Fibroblast of skin of back (primary cell): ENCODE measurements at places on chromosomes 4 and X.

- peak; percentile 65 for DNase-seq
These were observed 17.8 kb downstream of the TBC1D1 start for GRCh38 chr4:37908488-37909331.

- DNase-seq, result peak; percentile 69
These were observed 65.9 kb upstream of the HPF1 start for GRCh38 chr4:169823685-169824084.

DNA sequence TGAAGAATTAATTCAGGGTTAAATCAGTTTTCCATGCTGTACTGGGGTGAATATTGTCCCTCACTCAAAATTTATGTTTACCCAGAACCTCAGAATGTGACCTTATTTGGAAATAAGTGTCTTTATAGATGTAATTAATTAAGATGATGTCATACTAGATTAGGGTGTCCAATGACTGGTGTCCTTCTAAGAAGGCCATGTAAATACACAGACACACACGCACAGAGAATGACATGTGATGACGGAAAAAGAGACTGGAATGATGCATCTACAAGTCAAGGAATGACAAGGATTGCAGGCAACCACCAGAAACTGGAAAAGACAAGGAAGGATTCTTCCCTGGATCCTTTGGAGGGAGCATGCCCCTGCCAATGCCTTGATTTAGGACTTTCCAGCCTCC is 84.6 kb upstream of the GPR34 start:
- no peak for DNase-seq

DNA sequence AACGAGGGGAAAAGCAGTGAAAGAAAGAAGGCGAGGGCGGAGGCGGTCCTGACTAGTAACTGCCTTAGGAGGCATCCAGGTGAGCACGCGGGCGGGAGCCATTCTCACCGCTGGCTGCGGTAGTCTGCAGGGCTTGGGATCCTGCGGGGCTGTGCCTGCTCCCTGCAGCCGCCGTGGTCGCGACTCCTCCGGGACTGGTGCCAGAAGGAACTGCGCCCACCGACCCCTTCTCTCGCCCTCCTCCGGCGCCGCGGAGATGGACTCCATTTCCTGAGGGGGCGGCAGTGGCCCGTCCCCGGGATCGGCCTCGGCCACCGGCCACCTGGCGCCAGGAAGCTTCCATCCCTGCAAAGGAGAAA is 543 bp downstream of the NFXL1 start:
- peak; percentile 3 for DNase-seq

- DNase-seq, result no peak
These were observed 45.2 kb upstream of the CEP135 start for GRCh38 chr4:55903577-55903976.
